ENCODE measurements at places on chromosomes 6 and 20. TPM values are rescaled to one million over a fixed set of nuclear protein-coding genes. Genes with fewer than 3 reads are reported as not detected.

GRCh38 chr6:108850669-108851465, 2.6 kb downstream of the ARMC2 start:
- no peak for DNase-seq

Gene PLCB1
- 1.1 TPM for total RNA-seq

Gene ID4
- total RNA-seq = 2.8 TPM

DNA sequence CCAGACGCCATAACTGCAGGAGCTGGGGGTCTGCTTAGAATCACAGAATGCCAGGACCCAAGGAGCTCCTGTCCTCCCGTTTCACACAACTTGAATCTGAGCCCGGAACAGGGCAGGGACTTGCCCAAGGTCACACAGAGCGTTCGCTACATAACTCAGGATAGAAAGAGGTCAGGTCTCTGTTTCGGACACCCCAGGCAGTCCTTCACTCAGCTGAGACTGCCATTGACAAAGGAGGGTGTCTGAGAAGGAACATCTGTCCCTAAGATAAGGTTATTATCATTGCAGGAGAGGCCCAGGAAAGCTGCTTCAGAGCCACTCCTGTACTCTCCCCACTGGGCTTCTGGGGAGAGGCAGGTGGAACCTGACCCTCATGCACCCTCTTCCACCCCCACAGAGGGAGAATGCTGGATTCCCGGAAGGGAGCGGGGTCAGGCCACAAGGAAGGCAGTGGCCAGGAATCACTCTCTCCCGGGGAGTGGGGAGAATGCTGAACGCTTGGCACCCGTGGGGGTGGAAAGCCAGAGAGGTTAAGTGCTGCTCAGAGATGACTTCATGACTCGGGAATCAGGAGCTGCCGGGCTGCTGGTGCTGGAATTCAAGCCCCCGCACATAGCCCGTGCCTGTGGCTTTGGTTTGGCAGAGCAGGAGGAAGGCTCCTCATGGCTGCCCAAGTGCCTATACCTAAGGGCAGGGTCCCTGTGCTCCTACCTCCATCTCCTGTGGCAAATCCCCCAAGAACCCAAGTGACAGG, 10.7 kb downstream of the SDC4 start:
- DNase-seq = peak; percentile 85

Gene HLA-DOA
- total RNA-seq = not detected

- no peak for DNase-seq
Observed at GRCh38 chr20:37999526-38000263, 33.6 kb downstream of the TTI1 start.

- DNase-seq = no peak
Observed at GRCh38 chr6:52377538-52378221, 15.7 kb downstream of the PAQR8 start.

Gene TSBP1
- not detected for total RNA-seq

GRCh38 chr6:170441316-170441715, 111.8 kb downstream of the PSMB1 start:
- DNase-seq = peak; percentile 21

GRCh38 chr6:39937686-39938333, 3.5 kb upstream of the MOCS1 start:
- DNase-seq = no peak
